Stimulated activated CD8-positive, alpha-beta memory T cell treated with anti-CD3 and anti-CD28 coated beads, Interleukin-7, amount 100 ng/mL, for 4 hours (primary cell): ENCODE measurements at places on chromosomes 1 and 21.

- DNase-seq, result no peak
These were observed 160.9 kb downstream of the UCK2 start for GRCh38 chr1:165988275-165988674.

GRCh38 chr1:6300342-6301048 lies 39.6 kb upstream of the GPR153 start:
- no peak for DNase-seq

- no peak for DNase-seq
These were observed 7.5 kb upstream of the DAB1 start for GRCh38 chr1:57431400-57431799.

DNA sequence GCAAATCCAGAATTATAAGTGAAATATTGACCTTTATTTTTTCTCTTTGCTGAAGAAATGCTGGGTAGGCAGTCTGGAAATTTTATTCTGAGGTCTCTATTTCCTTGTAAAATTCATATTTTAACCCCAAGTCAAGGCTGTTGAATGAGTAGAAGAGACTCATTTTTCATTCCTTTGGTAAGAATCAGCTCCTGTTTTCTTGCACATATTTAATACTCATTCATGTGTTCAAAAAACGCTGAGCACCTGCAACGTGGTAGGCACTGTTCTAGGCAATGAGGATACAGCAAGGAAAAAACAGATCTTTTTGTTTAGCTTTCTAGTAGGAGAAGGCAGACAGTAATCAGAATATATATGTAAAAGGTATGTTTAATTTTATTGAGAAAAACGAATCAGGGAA lies 1.5 kb downstream of the PRKAA2 start:
- no peak for DNase-seq

- DNase-seq, result no peak
These were observed 264.7 kb downstream of the SPATA17 start for GRCh38 chr1:217895841-217896240.

GRCh38 chr1:3219005-3219790 lies 150.2 kb downstream of the PRDM16 start:
- no peak for DNase-seq

DNA sequence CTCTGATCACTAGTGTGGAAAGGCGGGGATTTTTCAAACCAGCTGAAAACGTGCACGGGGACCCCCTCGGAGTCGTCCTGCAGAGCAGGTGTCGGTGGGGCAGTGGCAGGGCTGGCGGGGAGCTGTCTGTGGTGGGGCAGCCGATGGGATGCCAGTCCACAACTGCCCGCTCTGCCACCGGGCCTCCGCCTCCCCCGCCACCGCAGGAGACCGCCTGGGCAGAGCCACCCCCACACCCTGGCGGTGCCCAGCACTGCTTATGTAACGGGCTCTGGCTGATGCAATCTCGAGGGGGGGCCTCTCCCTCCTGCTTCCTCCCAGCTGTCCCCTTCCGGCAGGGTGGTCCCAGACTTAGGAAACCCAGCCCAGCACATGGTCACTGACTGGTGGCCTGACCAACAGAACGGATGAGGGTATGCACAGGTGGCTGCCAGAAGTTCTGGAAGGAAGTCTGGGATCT lies 9.3 kb downstream of the CHD5 start:
- no peak for DNase-seq

- no peak for DNase-seq
These were observed 428.6 kb upstream of the CAMK1G start for GRCh38 chr1:209154912-209155311.

DNA sequence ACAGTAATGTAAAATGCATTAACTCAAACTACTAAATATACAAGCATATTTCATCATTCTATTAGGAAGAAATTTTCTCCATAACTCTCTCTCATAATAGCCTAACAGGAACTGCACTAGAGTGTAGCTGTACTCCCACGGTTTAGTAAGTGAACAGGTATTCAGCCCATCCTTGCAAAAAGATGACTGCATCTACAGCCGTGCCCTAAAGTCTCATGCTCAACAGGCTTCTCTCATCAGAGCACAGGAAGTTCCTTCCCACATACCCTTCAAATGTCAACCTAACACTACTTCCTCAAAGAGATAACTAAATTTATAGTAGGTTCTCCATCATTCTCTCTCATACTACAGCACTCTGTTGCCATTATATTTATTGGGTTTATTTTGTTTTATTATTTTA lies 251.6 kb downstream of the AKT3 start:
- peak; percentile 15 for DNase-seq

GRCh38 chr1:33880305-33880704 lies 16.4 kb downstream of the HMGB4 start:
- no peak for DNase-seq

GRCh38 chr1:8643542-8644536 lies 173.6 kb downstream of the RERE start:
- DNase-seq, result no peak

DNA sequence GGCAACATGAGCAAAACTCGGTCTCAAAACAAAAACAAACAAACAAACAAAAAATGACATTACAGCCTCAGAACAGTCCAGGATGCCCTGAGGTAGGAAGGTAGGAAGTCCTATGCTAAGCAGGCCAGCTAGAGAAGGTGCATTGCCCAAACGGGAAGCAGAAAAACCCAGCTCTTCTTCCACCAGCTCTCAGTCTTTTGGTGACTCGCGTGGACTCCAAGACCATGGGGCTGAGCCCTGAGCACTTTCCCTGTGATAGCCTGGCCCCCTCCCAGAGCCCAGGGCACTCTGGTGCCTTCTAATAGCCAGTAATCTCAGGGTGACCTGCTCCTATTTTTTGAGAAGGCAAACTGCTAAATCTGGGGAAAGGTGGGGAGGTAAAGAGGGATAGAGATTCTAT lies 16.1 kb downstream of the PHLDA3 start:
- no peak for DNase-seq

GRCh38 chr1:85047472-85048295 lies 616 bp downstream of the MCOLN3 start:
- DNase-seq, result no peak

- DNase-seq, result no peak
These were observed 726 bp upstream of the FCER1G start for GRCh38 chr1:161214369-161214768.

- DNase-seq, result no peak
These were observed 1.2 kb upstream of the TFF1 start for GRCh38 chr21:42367367-42368165.

GRCh38 chr21:44301961-44302406 lies 2.1 kb downstream of the PFKL start:
- no peak for DNase-seq

- DNase-seq, result no peak
These were observed 18.2 kb upstream of the CDK18 start for GRCh38 chr1:205486258-205486657.

DNA sequence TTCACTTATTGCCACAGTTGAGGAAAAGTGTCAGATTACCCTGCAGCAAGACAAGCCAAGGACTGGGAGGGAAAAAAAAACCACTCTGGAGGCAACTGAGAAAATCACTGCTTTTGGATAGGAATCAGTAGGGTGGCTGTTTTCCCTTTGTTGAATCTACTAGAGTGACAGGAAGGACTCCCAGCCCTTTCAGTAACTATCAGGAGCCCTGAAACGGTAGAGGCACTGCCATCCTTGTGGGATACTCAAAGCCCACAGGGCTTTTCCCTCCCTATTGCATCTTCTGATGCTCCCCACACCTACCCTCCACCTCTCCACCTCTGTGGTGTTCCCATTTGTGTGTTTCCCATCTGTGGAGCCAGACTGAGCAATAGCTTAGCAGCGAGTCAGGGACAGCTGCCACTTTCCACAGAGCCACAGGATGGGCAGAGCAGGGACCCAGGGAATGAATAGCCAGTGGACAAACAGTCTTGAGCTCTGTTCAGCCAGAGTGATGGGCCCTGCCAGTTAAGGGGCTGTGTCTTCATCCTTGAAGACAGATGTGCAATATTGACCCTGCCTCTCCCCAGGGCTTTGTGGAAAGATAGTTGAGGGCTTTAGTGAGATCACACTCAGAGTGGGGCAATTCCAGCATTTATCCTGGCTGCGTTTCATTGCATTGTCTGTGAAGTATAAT lies 13.9 kb downstream of the UBIAD1 start:
- DNase-seq, result no peak

- no peak for DNase-seq
These were observed 18.7 kb upstream of the NBL1 start for GRCh38 chr1:19625291-19625937.
